ENCODE measurements at places on chromosomes 3 and 15.
A peak's percentile ranks its signal among the peaks of the same experiment; 100 is the strongest.

- DNase-seq, result no peak
Measured at GRCh38 chr15:70476441-70476840, 286.9 kb downstream of the UACA start.

- no peak for DNase-seq
Measured at GRCh38 chr15:44265757-44266156, 22.8 kb upstream of the GOLM2 start.

- DNase-seq, result no peak
Measured at GRCh38 chr3:53753518-53754183, 92.6 kb downstream of the CHDH start.

- no peak for DNase-seq
Measured at GRCh38 chr3:50830451-50830850, 155.7 kb downstream of the DOCK3 start.

DNA sequence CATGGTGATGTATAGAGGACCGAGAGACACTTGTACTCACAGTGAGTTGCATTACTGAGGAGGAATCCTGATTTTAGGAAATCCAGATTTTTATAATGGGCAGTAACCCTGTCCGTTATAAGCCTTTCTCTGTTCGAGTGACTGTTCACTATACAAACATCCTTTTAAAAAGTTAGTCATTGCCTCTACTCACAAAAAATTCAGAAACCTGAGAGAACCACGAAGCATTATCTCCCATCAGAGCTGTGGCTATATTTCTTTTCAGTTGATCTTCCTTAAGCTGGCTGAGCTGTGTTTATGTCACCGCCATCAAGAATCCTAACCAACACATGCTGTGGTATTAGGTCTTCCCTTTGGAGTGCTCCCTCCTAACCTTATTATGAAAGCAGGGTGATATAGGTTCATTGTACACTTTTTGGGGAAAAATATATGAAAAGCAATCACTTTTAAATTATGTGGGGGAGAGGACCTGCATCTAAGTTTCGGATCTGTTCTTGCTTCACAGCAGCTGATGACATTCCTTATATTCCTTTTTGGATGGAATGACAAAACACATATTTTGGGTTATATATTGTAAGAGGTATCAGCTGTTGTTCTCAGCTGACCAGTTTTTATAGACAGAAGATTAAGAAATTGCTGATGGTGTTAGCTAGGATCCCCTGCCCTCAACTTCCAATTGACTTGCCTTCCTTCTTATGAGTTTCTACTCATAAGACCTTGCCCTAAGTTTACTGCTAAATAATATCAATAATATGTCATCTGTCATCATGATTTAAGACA lies 465.9 kb upstream of the RASGRP1 start:
- DNase-seq, result no peak

DNA sequence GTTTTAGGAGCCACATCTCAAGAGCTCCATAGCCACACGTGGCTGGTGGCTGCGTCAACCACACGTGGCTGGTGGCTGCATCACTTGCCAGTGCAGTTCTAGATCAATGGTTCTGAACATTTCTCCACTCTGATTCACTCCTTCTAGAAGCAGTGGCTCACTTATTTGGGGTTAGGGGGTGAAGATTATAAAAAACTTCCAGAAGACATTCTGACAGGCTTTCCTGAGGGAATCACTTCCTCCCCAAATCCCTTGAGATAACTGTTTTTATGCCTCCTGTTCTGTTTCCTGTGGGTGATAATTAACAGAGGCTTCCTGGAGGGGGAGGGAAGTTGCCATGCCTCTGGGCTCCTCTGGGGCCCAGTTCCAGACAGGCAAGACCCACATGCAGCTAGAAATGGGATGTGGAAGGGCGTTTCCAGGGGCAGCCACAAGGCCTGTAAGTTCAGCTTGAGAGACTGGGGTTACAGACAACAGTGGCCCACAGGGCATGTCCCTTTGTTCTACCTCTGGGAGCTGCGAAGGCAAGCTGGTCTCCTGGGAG lies 23.6 kb downstream of the HEG1 start:
- no peak for DNase-seq

DNA sequence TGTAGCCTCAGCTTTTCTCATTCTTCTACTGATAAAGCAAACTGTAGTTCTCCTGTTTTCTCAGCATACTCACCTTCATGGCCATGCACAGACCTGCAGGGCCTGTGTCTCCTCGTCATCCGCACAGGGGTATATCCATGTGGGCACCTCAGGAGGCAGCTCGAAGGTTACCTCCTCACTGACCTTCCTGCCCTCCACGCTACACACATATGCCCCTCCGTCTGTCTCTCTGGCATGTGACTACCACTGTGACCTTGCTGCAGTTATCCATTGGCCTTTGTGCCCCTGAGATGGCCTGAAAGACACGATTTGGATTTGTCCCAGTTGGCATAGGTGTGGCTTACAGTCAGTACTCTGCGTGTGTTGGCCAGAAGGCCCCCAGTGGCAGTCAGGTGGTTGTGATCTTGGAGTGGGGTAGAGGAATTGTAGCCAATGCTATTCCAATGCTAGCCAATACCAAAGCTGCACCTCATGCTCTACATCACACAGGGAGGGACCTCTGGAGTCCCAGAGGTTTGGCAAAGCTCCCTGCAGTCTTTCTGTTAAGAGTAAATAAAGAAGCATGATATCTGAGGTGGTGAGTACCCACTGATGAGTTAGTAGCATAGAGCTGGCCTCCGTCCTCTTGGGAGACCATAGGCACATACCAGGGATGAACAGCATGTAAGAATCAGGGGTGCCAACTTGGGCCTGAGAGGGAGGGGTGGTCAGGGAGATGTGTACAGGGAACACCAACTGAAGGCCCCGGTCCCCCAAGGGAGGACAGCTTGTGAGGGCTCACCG lies 143.4 kb downstream of the EEFSEC start:
- no peak for DNase-seq

- no peak for DNase-seq
Measured at GRCh38 chr3:169558371-169558770, 105.1 kb downstream of the MECOM start.

DNA sequence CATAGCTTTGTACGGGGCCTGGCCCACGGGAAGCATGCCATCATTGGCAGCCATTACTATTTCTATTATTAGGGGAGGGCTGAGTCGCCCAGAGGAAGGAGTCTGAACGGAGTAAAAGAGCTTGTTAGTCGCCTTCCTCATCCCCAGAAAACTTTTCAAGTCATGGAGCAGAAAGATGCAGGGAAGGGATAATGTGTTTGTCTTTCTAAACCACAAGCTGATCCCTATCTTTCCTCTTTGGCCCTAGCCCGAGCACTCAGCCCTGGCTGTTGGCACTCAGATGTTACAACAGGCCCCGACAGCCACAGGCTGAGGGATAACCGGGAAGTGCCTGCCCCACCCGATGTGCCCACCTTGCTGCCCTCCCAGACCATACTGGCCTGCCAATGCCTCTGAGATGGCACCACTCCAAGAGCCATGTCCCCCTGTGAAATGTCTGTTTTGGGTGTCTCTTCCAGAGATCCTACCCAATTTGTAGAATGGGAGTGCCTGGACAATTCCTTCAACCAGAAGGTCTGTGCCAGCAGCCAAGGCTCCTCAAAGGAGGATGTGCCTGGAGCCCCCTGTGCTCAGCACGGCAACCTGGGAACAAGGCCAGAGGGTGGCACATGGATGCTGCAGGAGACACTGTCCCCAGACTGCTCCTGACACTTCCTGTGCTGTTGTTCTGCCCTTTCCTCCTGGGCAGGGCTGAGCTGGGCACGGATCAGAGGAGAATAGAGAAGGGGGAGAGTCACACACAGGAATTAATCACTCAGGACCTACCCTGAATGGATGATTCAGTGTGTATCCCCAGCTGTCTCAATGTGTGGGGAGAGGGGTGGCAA lies 10.8 kb downstream of the PAK6 start:
- DNase-seq, result peak; percentile 35

GRCh38 chr3:70049761-70050160 lies 50.2 kb downstream of the SAMMSON start:
- DNase-seq, result no peak

GRCh38 chr3:22265403-22265802 lies 514.4 kb upstream of the ZNF385D start:
- DNase-seq, result no peak

DNA sequence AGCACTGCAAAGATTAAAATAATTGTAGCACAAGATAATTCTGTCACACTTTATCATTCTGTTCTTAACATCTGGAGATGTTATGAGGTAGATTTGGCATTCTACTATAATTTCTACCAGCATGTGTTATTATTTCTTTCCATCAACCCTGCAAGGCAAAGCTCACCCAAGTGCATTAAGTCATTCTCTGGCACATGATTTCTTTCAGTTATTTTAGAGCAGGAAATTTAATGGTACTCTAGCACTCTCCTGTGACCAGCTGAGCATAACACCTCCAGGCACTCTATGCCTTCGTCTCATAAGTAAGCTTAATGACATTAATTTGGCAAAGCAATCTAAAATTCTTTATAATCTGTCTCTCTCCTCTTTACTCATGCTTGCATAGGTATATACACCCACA lies 300.2 kb upstream of the GPR149 start:
- no peak for DNase-seq

DNA sequence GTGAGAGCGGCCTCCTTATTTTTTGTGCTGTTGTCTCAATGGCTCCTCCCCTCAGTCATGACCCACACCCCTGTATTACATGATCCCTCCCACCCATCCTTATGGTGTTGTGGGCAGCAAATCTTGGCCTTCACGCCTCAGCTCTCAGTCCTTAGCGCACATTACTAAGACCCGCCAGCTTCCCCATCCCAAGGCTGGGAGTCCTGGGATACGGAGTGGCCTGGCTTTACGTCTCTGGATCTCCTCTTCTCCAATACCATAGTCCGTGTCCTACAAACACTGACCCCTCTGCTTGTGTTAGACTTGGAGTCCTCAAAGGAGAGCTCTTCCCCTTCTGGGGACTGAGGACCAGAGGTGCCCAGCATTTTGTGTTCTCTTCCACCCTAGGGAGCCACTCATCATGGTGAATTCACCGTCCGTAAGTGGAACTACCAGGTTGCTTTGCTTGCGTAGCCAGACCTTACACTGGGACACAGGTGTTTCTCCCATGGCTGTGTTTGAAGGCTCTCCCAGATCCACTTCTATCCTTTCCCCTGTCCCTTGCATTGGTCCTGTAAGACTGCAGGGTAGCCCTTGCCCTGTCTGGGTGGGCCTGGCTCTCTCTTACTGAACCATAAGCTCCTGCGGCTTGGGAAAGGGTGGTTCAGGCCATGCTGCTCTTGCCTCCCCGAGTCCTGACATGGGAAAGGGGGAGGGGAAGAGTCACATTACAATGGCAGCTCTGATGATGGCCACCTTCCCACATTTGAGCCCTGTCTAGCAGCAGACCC lies 13.6 kb downstream of the GRM2 start:
- DNase-seq, result no peak

DNA sequence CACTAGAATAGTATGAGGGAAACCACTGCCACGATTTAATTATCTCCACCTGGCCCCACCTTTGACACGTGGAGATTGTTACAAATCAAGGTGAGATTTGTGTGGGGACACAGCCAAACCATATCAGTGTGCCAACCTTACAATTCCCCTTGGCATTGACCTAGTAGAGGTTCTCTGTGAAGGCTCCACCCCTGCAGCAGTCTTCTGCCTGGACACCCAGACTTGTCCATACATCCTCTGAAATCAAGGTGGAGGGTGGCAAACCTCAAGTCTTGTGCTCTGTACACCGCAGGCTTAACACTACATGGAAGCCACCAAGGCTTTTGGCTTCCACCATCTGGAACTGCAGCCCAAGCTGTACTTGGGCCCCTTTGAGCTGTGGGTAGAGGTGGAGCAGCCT lies 8.8 kb upstream of the IQGAP1 start:
- DNase-seq, result no peak

DNA sequence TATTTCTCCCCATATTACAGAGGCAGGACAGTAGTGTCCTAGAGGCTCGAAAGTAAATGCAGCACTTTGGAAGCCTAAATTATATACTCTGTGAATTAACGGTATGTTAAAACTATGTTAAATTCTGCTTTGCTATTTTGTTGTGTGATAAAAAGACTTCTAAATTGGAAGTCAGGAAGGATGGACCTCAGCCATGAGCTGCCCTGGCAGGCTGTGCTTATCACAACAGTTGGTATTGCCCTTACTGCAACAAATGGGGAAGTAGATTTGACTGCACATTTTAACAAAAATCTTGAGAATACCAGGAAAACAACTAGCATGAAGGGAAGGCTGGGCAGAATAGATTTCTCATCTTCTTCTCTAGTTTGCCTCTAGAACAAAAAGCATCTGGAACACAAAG lies 706.6 kb downstream of the SI start:
- DNase-seq, result no peak

- no peak for DNase-seq
Measured at GRCh38 chr15:49045751-49046219, 461 bp downstream of the SECISBP2L start.

Measured in tibial artery (tissue), 4 donors.